Memory B cell (primary cell): ENCODE measurements at places on chromosomes 3 and 15.

DNA sequence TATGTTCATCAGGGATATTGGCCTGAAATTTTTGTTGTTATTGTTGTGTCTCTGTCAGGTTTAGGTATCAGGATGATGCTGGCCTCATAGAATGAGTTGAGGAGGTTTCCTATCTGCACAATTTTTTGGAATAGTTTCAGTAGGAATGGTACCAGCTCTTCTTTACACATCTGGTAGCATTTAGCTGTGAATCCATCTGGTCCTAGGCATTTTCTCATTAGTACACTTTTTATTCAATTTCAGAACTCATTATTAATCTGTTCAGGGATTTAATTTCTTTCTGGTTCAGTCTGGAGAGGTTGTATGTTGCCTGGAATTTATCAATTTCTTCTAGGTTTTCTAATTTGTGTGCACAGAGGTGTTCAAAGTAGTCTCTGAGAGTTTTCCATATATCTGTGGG, 57.0 kb downstream of the STRIT1 start:
- no peaks in the 10 kb centered on the region for H3K36me3 ChIP-seq
- DNase-seq, result no peak
- H3K4me1 ChIP-seq, result no peaks in the 10 kb centered on the region
- H3K4me3 ChIP-seq, result no peak overlapping the region

- no peaks in the 10 kb centered on the region for H3K27me3 ChIP-seq
- no peak overlapping the region for H3K4me3 ChIP-seq
- peaks cover 15% of the 10 kb centered on the region for H3K36me3 ChIP-seq
- H3K27ac ChIP-seq, result no peak overlapping the region
These were observed 56.4 kb downstream of the PRKCI start for GRCh38 chr3:170278627-170279026.

DNA sequence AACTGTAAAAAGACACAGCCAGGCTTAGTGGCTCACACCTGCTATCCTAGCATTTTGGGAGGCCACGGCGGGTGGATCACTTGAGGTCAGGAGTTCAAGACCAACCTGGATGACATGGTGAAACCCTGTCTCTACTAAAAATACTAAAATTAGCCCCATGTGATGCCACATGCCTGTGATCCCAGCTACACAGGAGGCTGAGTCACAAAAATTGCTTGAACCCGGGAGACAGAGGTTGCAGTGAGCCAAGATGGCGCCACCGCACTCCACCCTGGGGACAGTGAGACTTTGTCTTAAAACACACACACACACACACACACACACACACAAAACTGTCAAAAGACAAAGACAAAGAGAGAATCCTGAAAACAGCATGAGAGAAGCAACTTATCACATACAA, 18.0 kb downstream of the SPCS1 start:
- no peaks in the 10 kb centered on the region for H3K27me3 ChIP-seq
- no peak for DNase-seq
- no peak overlapping the region for H3K4me3 ChIP-seq
- peaks cover 22% of the 10 kb centered on the region for H3K36me3 ChIP-seq
- H3K27ac ChIP-seq, result no peak overlapping the region
- peaks cover 4% of the 10 kb centered on the region for H3K4me1 ChIP-seq

DNA sequence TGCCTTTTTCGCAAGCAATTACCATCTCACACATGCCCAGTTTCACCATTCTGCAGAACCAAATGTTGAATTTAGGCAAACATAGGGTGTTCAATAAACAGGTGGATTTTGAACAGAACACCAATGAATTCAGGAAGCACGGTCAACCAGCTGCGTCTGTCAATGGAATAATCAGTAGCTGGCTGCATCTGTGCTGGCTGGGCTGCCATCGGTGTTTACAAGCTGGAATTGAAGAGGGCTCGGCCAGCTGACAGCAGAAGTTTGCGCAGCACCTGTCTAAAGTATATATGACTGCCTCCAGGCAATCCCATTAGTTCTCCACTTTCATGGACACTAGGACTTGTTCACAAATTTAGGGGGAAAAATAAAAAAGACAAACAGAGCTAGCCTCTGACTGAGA, 996.4 kb upstream of the CFAP20DC start:
- H3K27me3 ChIP-seq, result peaks cover 2% of the 10 kb centered on the region
- no peak overlapping the region for H3K4me3 ChIP-seq
- no peak overlapping the region for H3K27ac ChIP-seq

DNA sequence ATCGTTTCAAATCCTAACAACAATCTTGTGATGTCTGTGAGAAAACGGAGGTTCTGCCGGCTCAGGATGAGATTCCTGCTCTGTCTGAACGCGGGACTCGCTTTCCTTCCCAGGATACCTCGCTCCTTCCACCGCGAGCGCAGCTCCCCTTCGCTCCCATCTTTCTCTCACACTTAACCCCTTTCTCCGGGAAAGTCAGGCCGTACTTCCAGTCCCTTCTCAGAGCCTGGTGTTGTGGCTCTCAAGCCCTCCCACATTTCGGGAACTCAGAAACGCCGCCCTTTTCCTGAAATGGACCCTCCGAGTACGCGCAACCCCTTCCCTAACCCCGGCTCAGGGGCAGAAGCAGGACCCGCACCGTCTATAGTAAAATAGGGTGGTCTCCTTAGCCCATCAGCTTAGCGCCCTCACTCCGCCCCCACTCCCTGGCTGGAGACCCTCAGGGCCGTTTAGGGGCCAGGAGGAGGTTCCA, 378 bp upstream of the FEM1B start:
- H3K36me3 ChIP-seq, result peaks cover 11% of the 10 kb centered on the region
- peak overlapping the region; percentile 96 for H3K4me3 ChIP-seq
- no peaks in the 10 kb centered on the region for H3K27me3 ChIP-seq
- peak overlapping the region; percentile 94 for H3K27ac ChIP-seq
- peaks cover 38% of the 10 kb centered on the region for H3K4me1 ChIP-seq

GRCh38 chr3:70647094-70647493, 334.7 kb upstream of the MDFIC2 start:
- no peak for DNase-seq
- H3K4me1 ChIP-seq, result no peaks in the 10 kb centered on the region
- no peak overlapping the region for H3K4me3 ChIP-seq
- no peaks in the 10 kb centered on the region for H3K36me3 ChIP-seq
- H3K27ac ChIP-seq, result no peak overlapping the region

DNA sequence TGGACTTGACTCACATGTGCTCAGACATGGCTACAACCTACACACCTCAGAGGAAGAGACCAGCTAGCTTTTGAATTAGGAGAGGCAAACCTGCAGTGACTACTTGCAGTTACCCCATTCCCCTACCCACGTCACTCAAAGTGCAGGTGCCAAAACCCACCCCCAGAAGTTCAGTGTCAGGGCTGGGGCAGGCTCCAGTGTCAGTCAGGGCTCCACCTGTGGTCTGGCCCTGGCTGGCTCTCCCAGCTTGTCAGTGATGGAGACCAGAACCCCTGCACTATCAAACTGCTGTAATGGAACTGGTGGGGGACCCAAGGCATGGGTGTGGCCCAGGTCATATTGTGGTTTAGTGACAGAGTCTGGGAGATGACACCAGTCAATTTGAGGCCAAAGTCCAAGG, 32.6 kb upstream of the SLC41A3 start:
- H3K36me3 ChIP-seq, result no peaks in the 10 kb centered on the region
- no peaks in the 10 kb centered on the region for H3K4me1 ChIP-seq
- no peak overlapping the region for H3K4me3 ChIP-seq
- no peak overlapping the region for H3K27ac ChIP-seq
- peaks cover 16% of the 10 kb centered on the region for H3K27me3 ChIP-seq

DNA sequence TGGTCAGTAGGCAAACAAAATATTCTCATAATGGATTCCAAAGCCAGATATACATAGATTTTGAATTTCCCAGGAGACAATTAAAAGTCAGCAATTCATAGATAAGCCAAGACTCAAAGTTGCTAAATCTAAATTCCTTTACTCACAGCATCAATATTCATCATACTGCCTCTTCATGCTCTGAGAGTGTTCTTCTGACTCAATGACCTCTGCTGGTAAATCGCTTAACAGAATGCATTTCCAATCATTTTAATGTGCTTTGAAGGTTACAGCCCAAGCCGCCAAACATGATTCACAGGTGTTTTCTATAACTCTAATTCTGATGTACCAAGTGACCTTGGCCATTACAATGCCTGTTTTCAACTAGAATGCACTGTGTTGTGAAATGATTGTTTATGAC, 24.2 kb upstream of the SLC4A7 start:
- no peak overlapping the region for H3K27ac ChIP-seq
- no peaks in the 10 kb centered on the region for H3K27me3 ChIP-seq
- H3K4me3 ChIP-seq, result no peak overlapping the region

DNA sequence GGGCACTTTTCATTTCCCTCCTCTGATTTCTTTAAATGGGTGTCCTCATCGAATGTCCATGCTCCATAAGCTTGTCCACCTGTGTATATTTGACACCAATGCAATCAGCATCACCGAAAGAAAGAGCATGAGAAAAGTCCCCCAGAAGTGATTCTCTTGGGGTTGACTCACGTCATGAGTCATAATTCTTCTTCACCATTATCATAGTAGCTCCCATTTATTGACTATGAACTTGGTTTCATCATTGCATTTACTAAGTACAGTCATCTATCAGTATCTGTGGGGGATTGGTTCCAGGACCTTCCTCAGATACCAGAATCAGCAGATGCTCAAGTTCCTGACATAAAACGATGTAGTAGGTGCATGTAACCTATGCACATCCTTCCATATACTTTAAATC, 372.5 kb upstream of the CFAP20DC start:
- H3K4me3 ChIP-seq, result no peak overlapping the region
- no peaks in the 10 kb centered on the region for H3K27me3 ChIP-seq
- H3K36me3 ChIP-seq, result no peaks in the 10 kb centered on the region
- H3K27ac ChIP-seq, result no peak overlapping the region
- peaks cover 14% of the 10 kb centered on the region for H3K4me1 ChIP-seq

DNA sequence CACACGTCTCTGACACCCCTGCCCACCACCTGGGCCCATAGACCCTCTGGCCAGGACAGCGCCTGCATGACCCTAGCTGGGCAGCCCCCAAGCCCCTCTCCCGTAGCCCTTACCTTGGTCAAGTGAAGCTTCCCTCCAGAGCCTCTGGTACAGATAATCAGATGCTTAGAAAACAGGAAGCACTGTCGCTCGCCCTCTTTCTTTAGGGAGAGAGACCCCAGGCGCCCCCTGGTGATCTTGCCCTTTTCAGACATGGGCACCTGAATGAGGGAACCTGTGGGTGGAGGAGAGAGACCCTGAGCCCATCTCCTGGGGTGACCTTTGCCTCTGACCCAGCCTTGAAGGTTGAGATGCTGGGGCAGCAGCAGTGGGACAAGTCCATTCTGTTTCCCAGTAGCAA, 65.4 kb downstream of the RASGRF1 start:
- no peak overlapping the region for H3K27ac ChIP-seq
- H3K27me3 ChIP-seq, result no peaks in the 10 kb centered on the region
- peak; percentile 53 for DNase-seq
- H3K36me3 ChIP-seq, result peaks cover 3% of the 10 kb centered on the region

DNA sequence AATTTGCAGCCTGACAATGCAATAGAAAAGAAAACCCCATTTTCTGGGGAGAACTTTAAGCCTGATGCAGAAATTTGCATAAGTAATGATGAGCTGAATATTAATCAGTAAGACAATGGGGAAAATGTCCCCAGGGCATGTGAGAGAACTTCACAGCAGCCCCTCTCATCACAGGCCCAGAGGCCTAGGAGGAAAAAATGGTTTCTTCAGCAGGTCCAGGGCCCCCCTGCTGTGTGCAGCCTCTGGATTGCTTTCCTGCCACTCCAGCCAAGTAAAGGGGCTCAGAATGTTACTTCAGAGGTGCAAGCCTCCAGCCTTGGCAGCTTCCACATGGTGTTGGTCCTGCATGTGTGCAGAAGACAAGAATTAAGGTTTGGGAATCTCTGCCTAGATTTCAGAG, 900.3 kb upstream of the ROBO1 start:
- DNase-seq, result no peak
- no peaks in the 10 kb centered on the region for H3K36me3 ChIP-seq
- H3K27ac ChIP-seq, result no peak overlapping the region
- H3K4me3 ChIP-seq, result no peak overlapping the region

DNA sequence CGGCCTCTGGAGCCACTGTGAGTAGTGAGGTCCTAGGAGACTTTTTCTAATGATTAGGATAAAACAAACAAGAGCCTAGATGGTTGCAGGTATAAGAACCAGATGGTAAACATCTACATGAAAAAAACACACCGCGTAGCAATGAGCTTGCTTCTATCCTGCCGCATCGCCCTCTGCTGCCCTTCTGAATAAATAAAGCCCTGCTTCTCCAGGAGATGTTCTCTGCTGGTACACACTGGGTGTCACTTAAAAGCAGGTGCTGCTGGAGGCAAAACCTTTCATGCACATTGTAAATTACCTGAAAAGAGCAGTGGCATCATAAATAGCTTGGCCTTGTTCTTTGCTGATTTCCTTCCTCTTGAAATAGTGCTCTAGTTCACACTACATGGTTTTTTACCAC, 164.4 kb upstream of the TOPAZ1 start:
- no peak overlapping the region for H3K27ac ChIP-seq
- no peak overlapping the region for H3K4me3 ChIP-seq
- H3K27me3 ChIP-seq, result no peaks in the 10 kb centered on the region
- no peak for DNase-seq

GRCh38 chr15:56366211-56366610, 985 bp downstream of the TEX9 start:
- peak overlapping the region; percentile 95 for H3K4me3 ChIP-seq
- H3K4me1 ChIP-seq, result peaks cover 27% of the 10 kb centered on the region
- peak overlapping the region; percentile 82 for H3K27ac ChIP-seq
- no peaks in the 10 kb centered on the region for H3K27me3 ChIP-seq
- H3K36me3 ChIP-seq, result peaks cover 2% of the 10 kb centered on the region
- DNase-seq, result no peak

- H3K36me3 ChIP-seq, result peaks cover 7% of the 10 kb centered on the region
- peaks cover 3% of the 10 kb centered on the region for H3K4me1 ChIP-seq
- H3K4me3 ChIP-seq, result no peak overlapping the region
- DNase-seq, result no peak
- H3K27me3 ChIP-seq, result peaks cover 7% of the 10 kb centered on the region
- H3K27ac ChIP-seq, result no peak overlapping the region
These were observed 117.1 kb downstream of the MTHFS start for GRCh38 chr15:79779746-79780145.

DNA sequence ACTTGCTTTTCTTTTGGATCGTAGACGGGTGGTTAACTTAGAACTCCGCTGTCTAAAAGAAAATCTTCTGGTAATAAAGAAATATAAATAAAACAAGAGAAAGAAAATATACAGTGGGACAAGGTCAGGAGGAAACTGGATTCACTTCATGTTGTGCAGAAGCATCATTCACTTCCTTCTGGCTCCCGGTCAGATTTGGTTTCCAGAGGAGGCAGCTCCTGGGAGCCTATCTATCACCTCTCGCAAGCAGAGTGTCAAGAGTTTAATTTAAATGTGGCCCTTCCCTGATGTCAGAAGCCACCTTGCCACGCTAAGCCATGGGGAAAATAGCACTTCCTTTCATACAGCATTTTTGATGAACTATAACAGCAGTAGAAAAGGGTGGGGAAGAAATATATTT, 139.1 kb downstream of the NSMCE3 start:
- no peaks in the 10 kb centered on the region for H3K36me3 ChIP-seq
- H3K27ac ChIP-seq, result no peak overlapping the region
- peaks cover 5% of the 10 kb centered on the region for H3K27me3 ChIP-seq
- no peaks in the 10 kb centered on the region for H3K4me1 ChIP-seq
- H3K4me3 ChIP-seq, result no peak overlapping the region

- H3K36me3 ChIP-seq, result no peaks in the 10 kb centered on the region
- no peak overlapping the region for H3K4me3 ChIP-seq
- peaks cover 14% of the 10 kb centered on the region for H3K27me3 ChIP-seq
These were observed 118.7 kb downstream of the NUP210 start for GRCh38 chr3:13301286-13301987.

- H3K36me3 ChIP-seq, result no peaks in the 10 kb centered on the region
- no peak for DNase-seq
- H3K27ac ChIP-seq, result no peak overlapping the region
These were observed 2.3 kb downstream of the ACTC1 start for GRCh38 chr15:34793071-34793470.

GRCh38 chr3:150759319-150759718, 3.6 kb downstream of the SIAH2 start:
- H3K27me3 ChIP-seq, result no peaks in the 10 kb centered on the region
- DNase-seq, result no peak
- peak overlapping the region; percentile 92 for H3K27ac ChIP-seq
- H3K4me1 ChIP-seq, result peaks cover 33% of the 10 kb centered on the region
- no peak overlapping the region for H3K4me3 ChIP-seq
- no peaks in the 10 kb centered on the region for H3K36me3 ChIP-seq
